Prostate gland (tissue), 2 donors: ENCODE measurements at places on chromosomes 7 and 10. TPM values are rescaled to one million over a fixed set of nuclear protein-coding genes. Genes with fewer than 3 reads are reported as not detected.

TRIM56 gene
- total RNA-seq = 32.0 TPM

DNA sequence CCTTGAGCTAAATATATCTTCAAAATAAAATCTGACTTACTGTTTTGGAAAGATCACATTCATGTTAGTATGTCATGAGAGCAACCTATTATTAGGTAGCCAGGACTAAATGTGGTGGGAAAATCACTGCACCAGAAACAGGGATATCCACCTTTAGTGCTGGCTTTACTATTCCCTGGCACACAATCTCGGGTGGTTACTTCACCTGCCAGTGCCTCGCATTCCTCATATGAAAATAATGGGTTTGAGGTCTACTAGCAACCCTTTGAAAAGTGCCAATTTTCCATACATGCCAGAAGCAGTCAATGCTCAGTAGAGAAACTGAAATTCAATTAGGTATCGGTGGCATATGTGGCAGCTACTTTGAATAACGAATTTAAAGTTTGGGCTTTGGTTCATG, 36.8 kb downstream of the PTN start:
- DNase-seq = no peak

CPED1 gene
- 10.7 TPM for total RNA-seq

DNA sequence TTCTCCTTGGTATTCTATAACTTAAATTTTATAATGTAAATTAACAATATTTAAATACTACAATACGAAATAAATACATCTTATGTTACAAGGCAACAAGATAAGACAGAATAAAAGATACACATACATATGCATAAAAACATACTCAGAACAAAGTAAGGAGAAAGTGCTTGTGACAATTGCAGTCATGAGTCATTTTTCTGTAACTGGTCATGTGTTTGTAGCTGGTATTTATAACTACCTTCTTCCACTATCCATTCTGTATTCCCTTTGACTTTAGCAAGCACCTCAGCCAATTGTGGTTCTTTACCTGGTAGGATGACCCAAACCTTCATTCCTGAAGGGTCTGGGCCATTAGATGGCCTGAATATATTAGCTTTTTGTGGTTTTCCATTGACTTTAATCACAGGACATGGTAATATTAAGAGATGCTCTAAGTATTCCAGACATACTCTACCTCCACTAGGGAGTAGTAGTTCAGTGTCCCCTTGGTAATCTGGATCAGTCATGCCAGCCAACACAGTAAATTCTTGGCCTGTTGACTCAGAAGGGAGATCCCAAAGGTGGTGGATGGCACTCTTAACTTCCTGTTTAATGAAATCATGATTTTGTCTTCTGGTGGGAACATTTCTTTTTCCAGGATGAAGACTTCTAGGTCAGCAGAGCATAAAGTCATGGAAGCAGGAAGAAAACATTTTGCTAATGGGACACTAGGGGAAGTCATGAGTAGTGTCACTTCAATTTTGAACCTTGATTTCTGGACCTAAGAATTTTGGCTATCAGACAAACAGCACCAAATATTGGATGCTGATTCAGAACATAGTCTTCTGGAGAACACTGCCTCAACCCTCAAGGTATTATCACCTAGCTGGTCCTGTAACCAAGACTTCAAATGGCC, 733.7 kb upstream of the IGFBP3 start:
- DNase-seq = no peak

DNA sequence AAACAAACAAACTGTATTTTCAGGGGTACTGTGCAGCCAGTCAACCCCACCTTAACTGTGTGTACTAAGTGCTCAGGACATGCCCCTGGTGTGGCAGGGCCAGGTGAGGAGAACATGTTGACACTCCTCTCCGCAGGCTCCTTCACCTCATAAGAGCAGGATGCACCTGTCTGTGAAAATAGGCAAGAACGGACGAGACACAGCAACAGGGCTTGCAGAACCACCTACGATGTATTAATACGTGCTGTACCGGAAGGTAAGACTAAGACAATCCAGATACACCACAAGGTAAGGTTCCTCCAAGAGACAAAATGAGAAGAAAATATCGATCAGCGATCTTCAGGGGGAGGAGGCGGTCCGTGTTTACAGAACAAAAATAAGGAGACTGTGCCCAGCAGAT, 65.8 kb upstream of the CAMK2B start:
- no peak for DNase-seq

- DNase-seq = no peak
Observed at GRCh38 chr10:15182540-15183207, 14.2 kb upstream of the NMT2 start.

SFRP4 gene
- 25.3 TPM for total RNA-seq
